ENCODE measurements at places on chromosomes 5 and 9. TPM values are rescaled to one million over a fixed set of nuclear protein-coding genes. Genes with fewer than 3 reads are reported as not detected.

DNA sequence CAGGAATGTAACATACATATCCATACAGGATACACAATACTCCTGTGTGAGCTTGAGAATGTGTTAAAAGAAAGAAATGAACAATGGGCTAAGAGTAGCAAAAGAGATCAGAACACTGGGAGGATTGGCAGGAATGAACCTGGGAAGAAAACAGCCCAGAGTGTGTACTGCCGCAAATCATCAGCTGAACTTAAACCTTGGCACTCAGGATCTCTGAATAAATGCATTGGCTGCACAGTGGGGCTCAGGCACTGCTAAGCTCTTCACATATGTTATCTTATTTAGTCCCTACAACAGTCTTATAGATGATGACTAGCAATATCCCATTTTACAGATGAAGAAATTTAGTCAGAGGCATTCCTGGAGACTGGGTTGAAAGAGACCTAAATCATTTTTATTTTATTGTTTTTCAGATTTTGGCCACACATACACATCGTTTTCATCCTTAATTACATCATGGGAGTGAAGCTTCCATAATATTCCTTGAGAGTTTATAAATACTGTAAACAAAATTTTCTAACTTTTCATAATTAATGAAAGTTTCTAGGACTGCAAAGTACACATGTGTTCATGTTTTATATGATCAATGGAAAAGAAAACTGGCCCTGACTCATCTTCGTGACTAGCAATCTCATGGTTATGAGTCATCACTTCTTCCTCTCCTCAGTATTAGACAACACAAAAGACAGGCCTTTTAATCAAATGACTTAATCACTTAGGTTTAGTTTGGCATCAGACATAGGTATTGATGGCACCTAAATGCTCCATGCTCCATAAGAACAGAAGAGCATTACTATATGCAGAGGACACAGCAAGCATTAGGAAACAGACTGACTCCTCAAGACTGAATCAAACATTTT, 59.2 kb downstream of the CDH18 start:
- H3K27ac ChIP-seq, result peak overlapping the region; percentile 40
- H3K4me3 ChIP-seq, result no peak overlapping the region
- no peaks in the 10 kb centered on the region for H3K36me3 ChIP-seq
- DNase-seq, result peak; percentile 92

DNA sequence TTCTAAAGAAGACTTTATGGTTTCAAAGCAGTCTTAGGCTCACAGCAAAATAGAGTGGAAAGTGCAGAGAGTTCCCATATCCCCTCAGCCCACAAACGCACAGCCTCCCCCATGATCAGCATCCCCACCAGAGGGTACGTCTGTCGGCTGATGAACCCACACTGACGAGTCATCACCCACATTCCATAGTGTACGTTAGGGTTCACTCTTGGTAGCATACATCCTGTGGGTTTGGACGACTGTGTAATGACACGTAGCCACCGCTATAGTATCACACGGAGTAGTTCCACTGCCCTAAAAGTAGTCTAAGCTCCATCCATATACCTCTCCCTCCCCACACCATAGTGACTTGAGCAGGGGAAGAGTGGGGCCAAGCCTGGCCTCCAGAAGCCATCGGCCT, 135.7 kb upstream of the PHYKPL start:
- DNase-seq, result no peak
- no peaks in the 10 kb centered on the region for H3K4me1 ChIP-seq
- H3K4me3 ChIP-seq, result no peak overlapping the region
- H3K27me3 ChIP-seq, result no peaks in the 10 kb centered on the region

DNA sequence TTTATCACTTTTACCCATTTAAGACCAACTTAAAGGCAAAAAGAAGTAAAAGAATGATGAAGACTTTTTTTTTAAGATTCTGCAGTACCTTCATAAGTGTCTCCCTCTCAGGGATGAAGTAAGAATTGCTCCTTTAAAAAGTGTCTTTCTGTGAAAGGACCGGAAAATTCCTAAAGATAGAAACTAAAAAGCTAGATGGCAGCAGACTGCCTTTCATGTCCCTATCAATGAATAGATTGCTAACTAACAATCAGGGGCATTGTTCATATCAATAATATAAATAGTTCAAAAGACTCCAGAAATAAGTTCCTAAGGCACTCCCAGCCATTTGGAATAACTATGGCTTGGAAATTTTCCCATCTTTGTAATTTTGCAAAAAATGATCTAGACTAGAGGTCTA, 558.0 kb downstream of the PDE4D start:
- H3K4me1 ChIP-seq, result no peaks in the 10 kb centered on the region
- no peak overlapping the region for H3K27ac ChIP-seq
- no peak for DNase-seq
- H3K27me3 ChIP-seq, result peaks cover 1% of the 10 kb centered on the region
- no peak overlapping the region for H3K4me3 ChIP-seq
- H3K36me3 ChIP-seq, result no peaks in the 10 kb centered on the region

DNA sequence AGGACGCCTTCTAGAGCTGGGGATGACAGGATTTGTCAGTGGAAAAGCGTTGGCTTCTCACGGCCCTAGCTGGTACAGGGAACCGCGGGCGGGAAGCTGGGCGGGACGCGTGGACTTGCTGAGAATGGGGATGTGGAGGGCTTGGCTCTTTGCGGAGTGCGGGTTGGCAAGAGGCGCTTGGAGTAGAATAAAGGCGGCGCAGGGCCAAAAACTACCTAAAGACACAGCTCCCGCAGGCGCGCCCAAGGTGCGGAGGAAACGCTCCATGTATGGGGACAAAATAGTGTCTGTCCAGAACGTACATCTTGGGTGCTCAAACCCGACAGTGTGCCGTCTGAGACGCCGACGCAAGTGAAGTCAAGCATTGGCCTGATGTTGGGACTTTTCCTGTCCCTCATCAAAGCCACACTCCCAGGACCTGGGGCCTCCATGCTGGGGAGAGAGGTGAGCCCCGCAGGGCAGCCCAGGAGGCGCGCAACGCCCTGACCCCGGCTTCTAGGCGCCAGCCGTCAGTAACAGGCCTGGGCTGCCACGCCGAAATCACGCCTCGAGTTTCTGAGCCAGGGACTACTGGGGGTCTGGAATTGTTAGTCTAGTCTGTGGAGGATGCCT, 1.6 kb upstream of the NKX2-5 start:
- H3K36me3 ChIP-seq, result no peaks in the 10 kb centered on the region
- H3K4me1 ChIP-seq, result peaks cover 2% of the 10 kb centered on the region

DNA sequence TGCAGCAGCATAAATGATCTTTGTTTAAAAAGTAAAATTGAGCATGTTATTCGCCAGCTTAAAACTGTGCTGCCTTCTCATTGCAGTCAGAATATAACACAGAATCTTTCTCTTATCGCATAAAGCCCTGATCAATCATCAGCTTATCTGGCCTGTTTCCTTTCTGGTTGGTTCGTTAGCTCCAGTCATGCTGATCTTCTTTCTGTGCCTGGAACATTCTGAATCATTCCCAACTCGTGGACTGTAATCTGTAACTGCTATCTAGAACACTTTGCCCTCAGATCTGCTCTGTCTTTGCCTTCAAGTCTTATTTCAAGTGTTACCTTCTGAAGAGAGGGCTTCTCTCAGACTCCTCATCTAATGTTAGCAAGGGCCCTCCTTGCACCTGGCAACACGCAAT, 11.9 kb upstream of the FER start:
- H3K27me3 ChIP-seq, result no peaks in the 10 kb centered on the region
- no peaks in the 10 kb centered on the region for H3K36me3 ChIP-seq
- H3K4me1 ChIP-seq, result no peaks in the 10 kb centered on the region
- H3K4me3 ChIP-seq, result no peak overlapping the region
- DNase-seq, result peak; percentile 42

GRCh38 chr5:2241842-2242241, 359.1 kb upstream of the IRX4 start:
- H3K4me3 ChIP-seq, result no peak overlapping the region
- H3K36me3 ChIP-seq, result no peaks in the 10 kb centered on the region
- DNase-seq, result no peak
- H3K27ac ChIP-seq, result no peak overlapping the region

GRCh38 chr5:132142459-132142858, 68.9 kb downstream of the CSF2 start:
- peaks cover under 1% of the 10 kb centered on the region for H3K27me3 ChIP-seq
- no peaks in the 10 kb centered on the region for H3K4me1 ChIP-seq
- H3K4me3 ChIP-seq, result no peak overlapping the region
- no peaks in the 10 kb centered on the region for H3K36me3 ChIP-seq

DNA sequence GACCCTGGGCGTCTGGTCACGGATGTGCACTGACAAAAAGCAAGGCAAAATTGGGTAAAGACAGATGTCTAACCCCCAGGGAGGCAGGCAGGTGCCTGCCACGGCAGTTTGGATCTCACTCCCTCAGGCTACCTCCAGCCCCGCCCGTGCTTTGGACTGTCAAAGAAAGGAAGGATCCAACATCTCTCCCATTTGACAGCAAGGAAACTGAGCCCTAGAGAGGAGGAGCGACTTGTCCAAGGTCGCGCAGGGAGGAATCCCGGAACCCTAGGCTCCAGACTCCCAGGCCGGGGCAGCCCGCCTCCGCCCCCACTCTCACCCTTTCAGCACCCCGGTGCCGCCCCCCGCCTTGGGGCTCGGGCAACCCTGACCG, 376 bp downstream of the GOLGA1 start:
- H3K36me3 ChIP-seq, result peaks cover 5% of the 10 kb centered on the region
- DNase-seq, result no peak
- peak overlapping the region; percentile 84 for H3K4me3 ChIP-seq
- H3K27me3 ChIP-seq, result no peaks in the 10 kb centered on the region
- H3K27ac ChIP-seq, result peak overlapping the region; percentile 82

GRCh38 chr9:137694962-137695875, 76.4 kb downstream of the EHMT1 start:
- H3K36me3 ChIP-seq, result no peaks in the 10 kb centered on the region
- H3K27me3 ChIP-seq, result no peaks in the 10 kb centered on the region
- H3K4me1 ChIP-seq, result peaks cover 4% of the 10 kb centered on the region
- no peak overlapping the region for H3K27ac ChIP-seq

DNA sequence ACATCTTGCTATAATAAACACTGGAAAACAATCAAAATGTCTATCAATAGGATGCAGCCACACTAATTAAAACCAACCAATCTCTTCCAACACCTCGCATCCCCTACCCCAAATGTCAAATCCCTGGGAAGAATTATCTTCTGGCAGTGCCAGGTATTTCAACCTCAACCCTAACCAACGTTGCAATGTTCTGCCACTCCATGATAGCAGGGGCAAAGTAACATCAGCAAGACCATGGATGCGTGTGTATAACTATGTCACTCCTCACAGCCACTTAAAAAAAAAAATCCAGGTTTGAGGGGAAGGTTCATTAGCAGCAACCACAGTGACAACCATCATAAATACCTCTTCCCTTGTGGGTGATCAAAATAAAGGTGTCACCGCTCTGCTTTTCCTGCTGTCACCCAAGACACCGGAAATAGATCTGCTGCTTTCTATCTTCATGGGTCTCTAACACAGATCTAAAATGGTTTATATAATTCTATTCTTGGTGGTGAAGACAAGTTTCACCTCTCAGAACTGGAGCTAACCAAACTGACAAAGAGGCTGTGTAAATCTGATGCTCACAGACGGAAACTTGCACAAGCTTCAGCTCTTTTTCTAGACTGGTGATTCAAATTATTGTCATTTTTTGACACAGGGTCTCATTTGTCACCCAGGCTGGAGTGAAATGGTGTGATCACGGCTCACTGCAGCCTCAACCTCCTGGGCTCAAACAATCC, 9.9 kb downstream of the HSPA9 start:
- no peaks in the 10 kb centered on the region for H3K27me3 ChIP-seq
- H3K4me3 ChIP-seq, result no peak overlapping the region
- peaks cover 2% of the 10 kb centered on the region for H3K4me1 ChIP-seq
- DNase-seq, result no peak
- no peak overlapping the region for H3K27ac ChIP-seq
- peaks cover 60% of the 10 kb centered on the region for H3K36me3 ChIP-seq

DNA sequence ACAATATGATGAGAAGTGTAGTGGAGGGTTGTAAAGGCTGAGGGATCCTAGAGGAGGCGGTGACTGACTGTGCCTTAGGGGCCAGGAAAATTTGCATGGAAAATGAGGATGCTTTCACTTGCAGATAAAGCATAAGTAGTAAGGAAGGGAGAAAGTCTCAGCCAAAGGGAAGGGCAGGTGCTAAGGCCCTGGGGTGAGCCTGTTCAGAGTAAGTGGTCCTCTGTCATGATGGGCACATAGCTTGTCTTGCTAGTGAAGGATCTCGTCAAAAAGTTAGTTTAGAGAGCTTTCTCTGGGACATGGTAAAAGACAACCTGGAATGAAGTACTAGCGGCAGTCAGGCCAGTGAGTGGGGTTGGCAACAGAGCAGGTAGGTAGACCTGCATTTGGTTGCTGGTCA, 75.4 kb upstream of the CPLX2 start:
- H3K36me3 ChIP-seq, result no peaks in the 10 kb centered on the region
- H3K27ac ChIP-seq, result no peak overlapping the region

GRCh38 chr9:100281676-100282387, 70.9 kb downstream of the TEX10 start:
- no peak overlapping the region for H3K27ac ChIP-seq
- peaks cover 13% of the 10 kb centered on the region for H3K36me3 ChIP-seq
- DNase-seq, result no peak
- H3K27me3 ChIP-seq, result no peaks in the 10 kb centered on the region
- H3K4me3 ChIP-seq, result no peak overlapping the region
- peaks cover 3% of the 10 kb centered on the region for H3K4me1 ChIP-seq

- no peak for DNase-seq
- H3K4me1 ChIP-seq, result no peaks in the 10 kb centered on the region
- H3K27me3 ChIP-seq, result no peaks in the 10 kb centered on the region
- no peaks in the 10 kb centered on the region for H3K36me3 ChIP-seq
- H3K27ac ChIP-seq, result no peak overlapping the region
Observed at GRCh38 chr5:148297731-148298130, 14.5 kb upstream of the SPINK7 start.

DNA sequence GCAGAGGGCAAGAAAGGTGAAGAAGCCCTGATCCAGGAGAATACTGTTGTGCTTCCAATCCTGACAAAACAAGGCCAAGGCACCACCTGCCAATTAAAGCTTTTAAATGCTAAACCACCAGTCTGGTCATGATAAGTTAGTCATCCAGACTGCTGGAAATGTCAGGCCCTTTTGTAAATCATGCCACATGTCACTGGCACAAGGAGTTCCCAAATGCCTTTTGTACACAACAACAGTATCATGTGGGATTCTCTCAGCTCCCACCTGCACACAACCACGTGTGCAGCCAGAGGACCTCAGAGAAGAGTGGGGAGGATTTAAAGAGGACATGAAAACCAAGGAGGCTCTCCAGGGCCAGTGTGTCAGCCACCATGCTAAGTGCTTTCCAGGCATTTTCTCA, 99.3 kb downstream of the CDK5RAP2 start:
- peaks cover 6% of the 10 kb centered on the region for H3K4me1 ChIP-seq
- H3K27ac ChIP-seq, result no peak overlapping the region

- no peaks in the 10 kb centered on the region for H3K36me3 ChIP-seq
- no peak overlapping the region for H3K27ac ChIP-seq
- peaks cover 7% of the 10 kb centered on the region for H3K4me1 ChIP-seq
- H3K4me3 ChIP-seq, result no peak overlapping the region
- DNase-seq, result no peak
Observed at GRCh38 chr9:80811656-80812055, 877.7 kb downstream of the TLE1 start.

The ADAMTSL1 gene
- 49.2 TPM for total RNA-seq

The LURAP1L gene
- 6.1 TPM for total RNA-seq

The NR5A1 gene
- total RNA-seq, result not detected

The LYSMD3 gene
- 35.6 TPM for total RNA-seq

The KIF20A gene
- 106 TPM for total RNA-seq

The TRPM6 gene
- total RNA-seq, result under 0.01 TPM

The GABRA1 gene
- total RNA-seq, result not detected

The PCDHB13 gene
- 0.18 TPM for total RNA-seq

The LCNL1 gene
- not detected for total RNA-seq

The DMRTA1 gene
- under 0.01 TPM for total RNA-seq

The ARPC5L gene
- total RNA-seq, result 19.7 TPM

The SMC5 gene
- total RNA-seq, result 12.0 TPM

The SOHLH1 gene
- not detected for total RNA-seq

Data from IMR-90 (cell line).